RCC 7860 (cell line): ENCODE measurements at places on chromosomes 6 and 20.
A peak's percentile ranks its signal among the peaks of the same experiment; 100 is the strongest.

- no peak for DNase-seq
Measured at GRCh38 chr6:145562771-145563615, 172.3 kb downstream of the EPM2A start.

DNA sequence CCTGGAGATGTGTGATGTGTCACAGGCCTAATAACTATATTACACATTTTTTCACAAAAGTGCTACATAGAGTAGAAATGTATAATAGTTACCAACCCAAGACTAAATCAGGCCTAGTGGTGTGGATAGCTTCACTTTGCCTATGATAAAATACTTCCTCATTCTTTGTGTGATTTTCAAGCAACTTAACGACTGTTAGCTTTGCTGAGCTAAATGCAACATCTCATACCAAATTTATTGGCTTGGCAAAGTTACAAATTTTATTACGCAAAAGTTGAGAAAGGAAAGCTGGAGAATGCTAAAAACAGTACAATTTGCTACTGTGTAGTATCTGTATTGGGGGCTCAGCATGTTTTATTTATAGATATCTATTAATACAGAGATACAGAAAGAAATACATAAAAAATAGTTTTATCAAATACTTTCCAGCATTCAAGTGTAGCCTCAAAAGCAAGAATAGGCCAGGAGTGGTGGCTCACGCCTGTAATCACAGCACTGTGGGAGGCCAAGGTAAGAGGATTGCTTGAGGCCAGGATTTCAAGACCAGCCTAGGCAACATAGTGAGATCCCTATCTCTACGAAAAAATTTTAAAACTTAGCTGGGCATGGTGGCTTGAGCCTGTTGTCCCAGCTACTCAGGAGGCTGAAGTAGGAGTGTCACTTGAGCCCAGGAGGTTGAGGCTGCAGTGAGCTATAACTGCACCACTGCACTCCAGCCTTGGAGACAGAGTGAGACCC is 3.6 kb upstream of the EDN1 start:
- no peak for DNase-seq

- peak; percentile 23 for DNase-seq
Measured at GRCh38 chr6:30685157-30686008, 1.1 kb downstream of the PPP1R18 start.

DNA sequence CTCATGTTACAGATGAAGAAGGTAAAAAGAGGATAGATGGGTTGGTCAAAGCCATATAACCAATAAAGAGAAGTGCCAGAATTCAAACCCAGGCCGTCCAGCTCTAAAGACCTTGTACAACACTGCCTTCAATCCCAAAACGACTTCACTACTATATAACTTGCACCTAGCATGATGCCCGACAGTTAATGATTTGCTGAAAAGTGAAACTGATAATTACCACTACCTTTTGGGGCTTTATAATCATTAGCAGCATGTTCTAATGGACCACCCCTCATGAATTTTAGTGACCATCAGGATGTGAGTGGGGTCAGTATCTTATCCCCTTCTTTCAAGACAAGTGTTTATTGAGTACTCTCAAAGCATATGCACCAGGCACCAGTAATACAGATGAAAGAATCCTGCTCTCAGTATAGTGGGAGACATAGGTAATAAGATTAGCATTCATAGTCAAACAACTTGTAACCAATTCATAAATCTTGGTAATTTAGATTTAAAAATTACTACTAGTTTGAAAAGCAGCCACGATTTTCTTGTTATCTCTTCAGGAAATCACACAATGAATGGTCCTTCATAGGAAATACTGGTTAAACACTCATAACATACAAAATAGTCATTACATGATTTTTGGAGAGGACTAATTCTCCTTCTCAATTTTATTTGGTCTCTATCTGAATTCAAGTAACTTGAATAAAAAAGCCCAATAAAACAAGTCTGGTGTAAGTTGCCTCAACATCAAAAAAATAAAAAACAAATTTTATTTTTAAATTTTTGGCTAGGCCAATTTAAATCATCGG is 98.0 kb downstream of the EPB41L2 start:
- DNase-seq: no peak

DNA sequence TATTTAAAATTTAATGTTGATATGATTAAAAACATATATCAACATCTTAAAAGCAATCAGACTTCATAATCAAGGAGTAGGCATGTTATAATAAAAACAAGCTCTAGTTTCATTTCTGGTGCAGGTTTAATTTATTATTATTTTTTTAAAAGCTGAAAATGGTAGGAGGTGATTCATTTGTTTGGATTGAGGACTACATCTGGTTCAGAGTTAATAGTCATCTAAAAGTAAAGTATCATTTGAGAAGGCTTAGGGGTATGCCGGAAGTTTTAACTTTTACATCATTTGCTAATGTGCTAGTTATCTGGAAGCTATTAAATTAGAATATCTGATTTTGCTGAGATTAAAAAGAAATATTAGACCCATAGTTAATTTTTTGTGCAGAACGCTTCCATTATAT is 169.5 kb upstream of the LAMA2 start:
- no peak for DNase-seq

DNA sequence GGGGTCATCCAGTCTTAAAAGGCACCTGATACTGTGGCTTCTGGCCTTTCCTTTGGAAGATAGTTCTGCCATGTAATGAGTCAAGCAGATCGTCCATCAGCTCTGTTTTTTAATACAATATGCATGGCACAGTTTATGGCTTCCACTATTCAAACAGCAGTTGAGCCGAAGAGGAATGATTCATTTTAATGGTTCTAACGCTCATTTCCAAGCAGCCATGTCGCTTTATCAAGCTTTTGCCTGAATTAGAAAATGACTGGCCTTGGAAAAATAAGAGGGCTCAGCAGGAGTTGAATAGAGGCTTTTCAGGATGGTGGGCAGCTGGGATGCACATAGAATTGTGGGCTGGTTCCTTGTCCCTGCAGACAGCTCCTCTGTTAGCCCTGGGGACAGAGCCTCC is 138.1 kb downstream of the SOBP start:
- no peak for DNase-seq
